ENCODE measurements at places on chromosomes 12 and 14.

GRCh38 chr14:92937051-92937937 lies 14.3 kb downstream of the CHGA start:
- no peak for DNase-seq

- DNase-seq = no peak
These were observed 135.6 kb upstream of the PTPRB start for GRCh38 chr12:70772836-70773235.

DNA sequence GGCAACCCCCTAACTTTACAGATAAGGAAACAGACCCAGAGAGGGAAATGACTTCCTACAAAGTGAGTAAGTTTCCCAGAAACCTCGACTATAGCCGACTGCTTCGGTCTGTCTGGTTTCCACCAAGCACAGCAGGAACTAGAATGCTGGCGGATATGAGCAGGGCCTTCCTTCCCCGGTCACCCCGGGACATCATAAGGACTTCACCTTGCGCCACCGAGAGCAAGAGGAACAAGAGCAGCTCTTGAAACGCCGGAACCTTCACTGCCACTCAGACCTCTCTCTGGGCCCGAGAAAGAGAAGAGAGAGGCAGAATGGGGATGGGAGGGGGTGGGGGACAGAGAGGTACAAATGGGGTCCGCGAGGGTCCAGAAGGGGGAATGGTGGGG lies 29.4 kb upstream of the GPR68 start:
- no peak for DNase-seq

- no peak for DNase-seq
These were observed 26.1 kb upstream of the STAC3 start for GRCh38 chr12:57276935-57277563.

DNA sequence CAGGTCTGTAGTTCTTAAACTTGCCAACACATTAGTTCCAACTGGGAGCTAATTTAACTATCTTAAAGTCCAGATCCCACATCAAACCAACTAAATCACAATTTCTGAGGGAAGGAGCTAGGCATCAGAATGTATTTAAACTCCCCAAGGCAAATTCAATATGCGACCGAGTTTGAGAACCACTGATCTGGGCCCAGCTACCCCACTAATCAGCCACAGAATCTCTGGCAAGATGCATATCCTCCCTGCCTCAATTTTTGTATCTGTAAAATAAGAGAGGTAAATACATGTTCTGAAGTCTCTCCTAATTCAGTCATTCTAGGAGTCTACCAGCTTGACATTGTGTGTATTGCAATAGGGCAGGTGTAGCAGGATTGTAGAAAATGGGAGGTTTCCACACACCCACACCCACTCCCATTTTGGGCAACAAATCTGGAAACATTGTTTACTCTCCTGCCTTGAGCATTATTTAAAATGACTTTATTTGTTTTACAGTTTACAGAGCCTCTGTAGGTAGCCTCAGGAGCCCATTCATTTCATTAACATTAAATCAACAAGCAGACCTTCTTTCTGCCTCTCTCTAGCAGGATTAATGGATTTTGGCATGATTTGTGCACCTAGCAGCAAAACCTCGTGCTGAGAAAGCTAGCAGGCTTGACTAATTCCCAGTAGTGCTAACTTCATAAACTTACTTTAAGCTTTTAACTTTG lies 15.6 kb downstream of the LGR5 start:
- DNase-seq = no peak

DNA sequence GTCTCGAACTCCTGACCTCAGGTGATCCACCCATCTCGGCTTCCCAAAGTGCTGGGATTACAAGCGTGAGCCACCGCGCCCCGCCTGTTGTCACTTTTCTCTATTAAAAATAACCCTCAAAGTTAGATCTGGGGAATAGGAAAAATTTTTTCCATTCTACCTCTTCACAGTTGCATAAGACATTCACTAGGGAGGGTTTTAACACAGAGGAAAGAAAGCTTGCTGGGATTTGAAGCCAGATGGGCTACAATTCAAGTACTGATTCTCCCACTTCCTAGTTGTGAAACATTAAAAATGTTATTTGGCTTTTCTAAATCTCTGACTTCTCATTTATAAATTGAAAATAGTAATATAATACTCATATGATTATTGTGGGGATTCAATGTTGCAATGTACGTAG lies 23.3 kb upstream of the SLC15A5 start:
- DNase-seq = no peak

GRCh38 chr14:51109651-51110050 lies 14.7 kb upstream of the TRIM9 start:
- no peak for DNase-seq

DNA sequence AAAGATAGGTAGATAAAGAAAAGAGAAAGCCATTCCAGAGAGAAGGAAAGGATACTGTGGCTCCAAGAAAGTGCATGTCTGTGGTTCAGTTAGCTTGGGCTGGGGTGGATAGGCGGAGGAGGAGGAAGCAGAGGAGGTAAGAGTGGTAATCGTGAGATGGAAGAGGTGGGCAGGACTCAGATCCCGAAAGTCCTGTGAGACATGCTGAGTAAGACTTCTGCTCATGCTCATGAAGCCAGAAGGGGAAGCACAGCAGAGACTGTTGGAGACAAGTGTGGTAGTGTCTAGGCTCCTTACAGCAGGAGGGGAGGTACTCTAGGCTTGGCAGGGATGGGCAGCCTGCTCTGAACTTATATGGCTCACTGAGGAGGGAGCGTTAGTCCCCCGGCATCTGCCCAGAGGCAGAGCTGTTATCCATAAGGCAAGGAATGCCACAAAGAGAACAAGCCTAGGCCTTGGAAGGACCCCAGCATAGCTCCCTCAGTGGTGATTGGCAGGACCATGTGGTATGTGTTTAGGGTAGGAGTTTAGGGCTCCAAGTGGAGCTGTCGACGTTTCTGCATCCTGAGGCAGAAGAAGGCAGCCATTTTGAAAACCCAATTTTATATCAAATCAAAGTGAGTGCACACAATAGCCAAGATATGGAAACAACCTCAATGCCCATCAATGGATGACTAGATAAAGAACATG lies 135.3 kb downstream of the SMOC1 start:
- DNase-seq = no peak

DNA sequence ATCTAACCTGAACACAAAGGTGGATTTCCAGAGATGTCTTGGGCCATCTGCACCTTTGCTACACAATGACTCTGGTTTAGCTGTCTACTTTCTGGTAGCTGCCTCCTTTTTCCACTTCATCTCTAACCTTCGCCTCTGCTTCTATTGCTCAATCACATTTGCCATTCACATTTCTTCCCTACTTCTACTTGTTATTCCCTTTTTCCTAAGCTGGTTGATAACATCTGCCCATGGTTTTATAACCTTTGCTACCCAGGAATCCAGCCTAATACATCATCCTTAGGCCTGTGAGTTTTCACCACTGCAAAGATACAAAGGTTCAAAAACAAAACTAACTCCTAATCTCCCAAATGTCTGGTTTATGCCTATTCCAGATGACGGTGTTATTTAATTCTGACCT lies 13.2 kb downstream of the SPPL3 start:
- no peak for DNase-seq

GRCh38 chr12:113852264-113852663 lies 113.9 kb downstream of the RBM19 start:
- DNase-seq = no peak

DNA sequence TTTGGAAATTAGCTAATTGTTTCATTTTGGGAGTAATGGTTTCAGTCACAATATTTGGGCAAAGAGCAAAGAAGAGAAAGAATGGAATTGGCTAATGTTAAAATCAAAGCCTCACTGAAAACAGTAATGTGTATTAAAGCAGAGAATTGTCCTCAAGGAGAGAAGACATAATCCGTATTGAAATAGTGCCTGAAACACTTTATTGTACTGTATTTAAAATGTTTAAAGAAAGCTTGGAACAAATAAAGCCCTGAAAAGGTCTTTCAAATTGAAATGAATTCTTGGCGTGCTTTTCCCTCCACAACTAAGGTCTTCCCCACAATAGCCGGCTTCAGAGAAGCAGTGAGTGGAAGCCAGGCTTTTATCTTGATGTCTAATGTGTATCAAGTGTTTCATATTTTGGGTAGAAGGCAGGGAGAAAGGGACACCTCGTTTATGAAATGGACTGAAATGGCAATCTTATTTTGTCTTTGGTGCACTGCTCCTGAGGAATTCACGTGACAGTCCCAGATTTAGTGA lies 212.9 kb upstream of the CRY1 start:
- DNase-seq = no peak

GRCh38 chr12:102950950-102951619 lies 6.4 kb upstream of the ASCL1 start:
- no peak for DNase-seq

DNA sequence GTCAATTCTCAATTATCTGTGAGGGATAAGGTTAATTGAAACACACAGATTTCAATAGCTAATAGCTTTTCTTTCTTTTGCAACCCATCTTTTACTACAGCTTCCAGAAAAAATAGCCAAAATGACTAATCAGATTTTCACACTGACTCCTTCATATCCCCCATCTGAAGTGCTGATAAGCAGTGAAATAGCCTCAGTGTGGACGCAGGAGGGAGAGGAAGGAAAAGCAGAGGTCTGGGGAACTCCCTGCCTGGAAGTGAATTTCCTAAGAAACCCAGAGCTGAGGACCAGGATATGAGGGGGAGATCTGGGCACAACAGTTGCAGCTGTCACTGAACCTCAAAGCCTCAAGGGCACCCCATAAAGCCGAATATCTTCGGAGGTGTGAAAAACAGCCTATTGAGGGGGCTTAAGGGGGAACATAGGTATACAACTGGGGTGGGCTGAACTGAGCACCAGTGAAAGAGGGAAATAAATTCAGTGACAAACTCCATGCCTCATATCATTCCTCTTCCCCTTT lies 60.9 kb downstream of the EMP1 start:
- DNase-seq = no peak

DNA sequence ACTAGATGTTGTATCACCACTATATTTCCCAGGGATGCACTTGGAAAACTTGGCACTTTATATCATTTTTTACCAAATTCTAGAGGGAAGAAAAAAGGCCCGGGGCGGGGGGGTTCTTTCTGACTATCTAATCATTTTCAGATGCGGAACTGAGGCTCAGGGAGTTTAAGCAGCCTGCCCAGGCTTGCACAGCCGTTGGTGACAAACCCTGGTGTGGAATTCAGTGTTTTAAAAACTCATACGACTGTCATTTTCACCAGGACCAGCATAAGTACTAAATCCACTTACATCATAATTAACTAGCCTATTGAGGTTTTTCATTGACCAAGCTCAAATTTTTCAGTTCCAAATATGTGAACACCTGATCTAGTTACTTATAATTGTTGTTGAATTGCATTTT lies 181.0 kb downstream of the IPO8 start:
- no peak for DNase-seq

DNA sequence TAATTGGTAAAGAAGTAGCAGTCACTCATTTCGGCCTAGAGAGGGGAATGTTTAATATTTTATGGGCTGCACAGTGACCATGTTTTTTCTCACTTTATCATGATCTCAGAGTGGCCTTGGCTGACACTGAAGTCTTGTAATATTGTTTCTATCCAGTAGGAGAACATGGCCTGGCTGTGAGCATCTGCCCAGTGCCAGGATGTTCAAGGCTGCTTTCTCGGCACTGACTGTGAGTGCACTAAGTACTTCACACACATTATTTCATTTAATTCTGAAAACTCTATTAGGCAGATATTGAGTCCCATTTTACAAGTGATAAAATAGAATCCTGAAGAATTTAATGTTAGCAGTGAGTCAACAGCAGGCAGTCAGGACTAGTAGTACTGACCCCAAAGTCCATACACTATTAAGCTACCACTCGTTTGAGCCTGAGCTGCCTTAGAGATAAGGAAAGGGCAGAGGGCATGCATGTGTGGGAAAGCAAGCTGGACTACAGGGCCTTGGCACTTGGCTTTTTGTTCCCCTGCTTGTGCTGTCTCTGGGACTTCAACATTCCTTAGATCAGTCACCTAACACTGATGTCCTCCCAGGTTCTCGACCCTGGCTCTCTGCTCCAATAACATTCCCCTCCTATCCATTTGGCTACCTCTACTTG lies 42.2 kb upstream of the APPL2 start:
- no peak for DNase-seq

DNA sequence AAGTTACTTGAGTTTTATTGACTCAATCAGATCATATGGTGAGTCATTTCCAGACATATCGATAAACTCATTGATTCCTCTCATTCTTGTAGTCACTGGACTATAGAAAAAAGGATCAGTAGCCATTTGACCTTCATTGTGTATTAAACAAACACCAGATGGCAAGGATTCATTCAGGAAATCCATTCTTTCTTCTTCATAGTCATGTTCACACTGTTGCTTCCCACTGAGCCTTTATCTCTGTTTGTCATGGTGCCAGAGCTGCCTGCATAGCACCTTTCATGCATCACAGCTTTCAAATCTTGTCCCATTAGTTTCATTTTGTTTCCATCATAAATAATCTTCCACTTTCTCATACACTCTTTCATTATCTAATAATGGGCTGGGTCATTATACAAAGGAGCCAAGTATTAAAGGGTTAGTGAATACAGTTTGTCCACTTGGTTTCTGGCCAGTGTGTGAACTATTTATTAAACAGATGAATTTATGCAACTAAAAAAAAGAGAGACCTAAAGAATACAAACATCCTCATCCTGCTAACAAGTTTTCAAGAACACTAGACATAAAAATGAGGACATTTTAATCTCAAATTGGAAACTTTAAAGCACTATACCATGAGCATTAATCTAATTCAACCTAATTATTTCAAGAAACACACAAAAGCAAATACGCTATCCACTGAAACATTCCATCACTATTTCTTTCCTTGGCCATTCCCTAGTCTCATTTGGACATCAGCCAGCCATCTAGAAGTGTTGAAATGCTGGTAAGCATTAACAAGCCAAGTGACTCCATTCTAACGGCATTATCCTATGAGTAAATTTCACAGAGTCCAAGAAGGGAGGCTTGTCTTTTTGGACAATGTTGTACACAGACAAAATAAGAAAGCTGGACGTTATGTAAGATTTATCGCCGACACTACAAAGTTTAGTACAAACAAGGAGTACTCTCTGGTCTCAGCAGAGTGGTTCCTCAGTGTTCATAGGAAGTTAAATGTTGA lies 476.5 kb downstream of the FOXG1 start:
- no peak for DNase-seq

- DNase-seq = no peak
These were observed 503.0 kb upstream of the LMO3 start for GRCh38 chr12:17108877-17109541.

DNA sequence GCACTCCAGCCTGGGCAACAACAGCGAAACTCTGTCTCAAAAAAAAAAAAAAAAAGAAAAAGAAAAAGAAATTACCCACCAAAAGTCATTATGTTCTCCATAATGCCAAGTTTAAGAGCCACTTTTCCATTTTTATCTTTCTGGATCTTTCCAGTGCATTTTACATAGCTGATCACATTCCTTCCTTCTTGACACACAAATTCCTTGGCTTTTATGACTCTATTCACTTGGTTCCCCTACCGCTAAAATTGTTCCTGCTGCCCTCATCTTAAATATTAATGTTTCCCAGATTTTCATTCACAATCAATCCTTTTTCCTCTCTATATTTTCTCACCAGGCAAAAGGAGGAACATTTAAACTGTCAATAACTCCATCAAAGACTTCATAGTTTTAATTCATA lies 20.2 kb downstream of the KLHL28 start:
- no peak for DNase-seq

- no peak for DNase-seq
These were observed 135.5 kb upstream of the CPM start for GRCh38 chr12:69068448-69068847.

- no peak for DNase-seq
These were observed 6.9 kb downstream of the CFAP251 start for GRCh38 chr12:121925358-121925695.

All from GM12878 (cell line).